GM12878 (cell line): ENCODE measurements at places on chromosomes 11 and 22. TPM values are rescaled to one million over a fixed set of nuclear protein-coding genes. Genes with fewer than 3 reads are reported as not detected.

The TSGA10IP gene
- not detected in 2 replicates for polyA plus RNA-seq

The KRTAP5-9 gene
- polyA plus RNA-seq = 0.24 TPM in 1 of 2 replicates, not detected in the other

The MS4A15 gene
- 0.84 TPM in 1 of 2 replicates, not detected in the other for polyA plus RNA-seq

The TYR gene
- not detected in 2 replicates for polyA plus RNA-seq

The CD3D gene
- polyA plus RNA-seq = not detected in 2 replicates

The FXYD6 gene
- polyA plus RNA-seq = 0.10 TPM in 1 of 2 replicates, not detected in the other

The PHOX2A gene
- polyA plus RNA-seq = not detected in 2 replicates

The RPS25 gene
- polyA plus RNA-seq = 3,064 and 3,172 TPM in 2 replicates
